ENCODE measurements at places on chromosomes 16 and 17.

DNA sequence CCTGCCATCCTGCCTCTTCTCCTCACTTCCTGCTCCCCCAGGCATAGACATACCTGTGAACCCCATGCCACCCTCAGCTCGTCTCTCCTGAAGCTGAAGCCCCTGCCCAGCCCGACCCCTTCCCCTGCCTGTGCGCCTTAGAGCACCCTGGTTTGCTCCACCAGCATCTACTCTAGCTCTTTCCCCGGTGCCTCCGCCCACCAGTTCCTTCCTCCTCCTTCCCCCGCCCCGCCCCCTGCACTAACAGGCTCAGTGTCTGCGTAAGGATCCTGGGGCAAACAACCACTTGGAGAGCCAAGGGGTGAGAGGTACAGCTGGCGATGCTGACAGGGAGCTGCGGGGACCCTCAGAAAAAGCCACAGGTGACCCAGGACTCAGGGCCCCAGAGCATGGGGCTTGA, 1.9 kb downstream of the GPR142 start:
- no peak for DNase-seq

DNA sequence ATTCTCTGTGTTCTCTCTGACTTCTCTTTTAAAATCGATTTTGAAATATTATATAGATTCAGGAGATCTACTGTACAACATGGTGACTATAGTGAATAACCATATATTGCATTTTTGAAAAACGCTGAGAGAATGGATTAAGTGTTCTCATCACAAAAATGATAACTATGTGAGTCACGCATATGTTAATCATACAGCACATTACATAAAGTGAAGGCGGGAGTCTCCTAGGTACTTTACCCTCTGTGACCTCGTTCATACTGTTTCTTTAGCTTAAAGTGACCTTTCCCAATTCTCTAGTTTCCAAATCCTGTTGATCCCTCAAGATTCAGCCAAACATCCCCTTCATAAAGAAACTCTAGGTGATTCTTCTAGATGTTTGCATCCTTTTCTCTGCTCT, 3.1 kb upstream of the KRTAP3-2 start:
- no peak for DNase-seq

DNA sequence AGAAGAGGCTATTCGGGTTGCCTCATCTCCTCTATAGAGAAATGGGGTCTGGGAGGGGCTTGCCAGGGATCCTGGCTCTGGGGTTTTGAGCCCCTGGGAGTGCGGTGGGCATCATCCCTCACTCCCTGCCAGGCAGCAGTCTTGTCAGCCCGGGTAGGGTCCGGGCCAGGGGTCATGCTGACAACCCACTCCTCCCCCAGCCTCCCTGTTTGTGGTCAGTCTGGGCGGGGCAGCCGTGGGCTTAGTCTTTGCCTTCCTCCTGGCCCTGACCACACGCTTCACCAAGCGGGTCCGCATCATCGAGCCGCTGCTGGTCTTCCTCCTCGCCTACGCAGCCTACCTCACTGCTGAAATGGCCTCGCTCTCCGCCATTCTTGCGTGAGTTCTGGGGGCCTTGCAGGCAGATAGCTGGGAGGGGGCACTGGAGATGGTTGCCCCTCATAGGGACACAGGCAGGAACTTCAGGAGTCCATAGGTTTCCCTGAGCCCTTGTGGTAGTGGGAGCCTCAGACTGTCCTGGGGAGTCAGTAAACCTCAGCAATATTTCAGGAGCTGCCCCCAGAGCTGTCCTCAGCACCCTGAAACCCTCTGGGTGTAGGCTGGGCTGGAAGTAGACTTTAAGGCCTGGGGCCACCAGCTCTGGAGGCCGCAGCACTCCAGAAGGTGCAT, 6.9 kb downstream of the SLC9A5 start:
- DNase-seq, result no peak

DNA sequence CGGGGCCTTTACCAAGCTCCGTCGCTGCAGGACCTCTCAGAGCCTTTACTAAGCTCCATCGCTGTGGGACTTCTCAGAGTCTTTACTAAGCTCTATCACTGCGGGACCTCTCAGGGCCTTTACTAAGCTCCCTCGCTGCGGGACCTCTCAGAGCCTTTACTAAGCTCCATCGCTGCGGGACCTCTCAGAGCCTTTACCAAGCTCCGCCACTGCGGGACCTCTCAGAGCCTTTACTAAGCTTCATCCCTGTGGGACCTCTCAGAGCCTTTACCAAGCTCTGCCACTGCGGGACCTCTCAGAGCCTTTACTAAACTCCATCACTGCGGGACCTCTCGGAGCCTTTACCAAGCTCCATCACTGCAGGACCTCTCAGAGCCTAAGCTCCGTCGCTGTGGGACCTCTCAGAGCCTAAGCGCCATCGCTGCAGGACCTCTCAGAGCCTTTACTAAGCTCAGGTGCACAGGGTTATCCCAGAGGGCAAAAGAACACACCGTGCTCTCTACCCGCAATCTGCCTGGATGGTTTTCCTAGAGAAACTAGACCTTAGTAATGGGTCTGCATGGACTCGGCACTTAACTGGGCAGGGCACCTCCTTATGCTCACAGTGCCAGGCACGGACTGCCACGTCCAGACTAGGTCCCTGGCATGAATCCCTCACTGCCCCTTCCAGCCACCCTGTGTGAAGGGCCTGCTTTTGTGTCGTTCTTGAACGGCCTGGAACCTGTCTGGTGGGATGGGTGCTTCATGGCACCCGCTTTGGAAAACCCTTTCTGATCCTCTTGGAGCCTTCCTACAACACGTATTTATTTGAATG, 69.2 kb upstream of the DOC2B start:
- peak; percentile 4 for DNase-seq

- DNase-seq, result peak; percentile 33
Observed at GRCh38 chr17:17712268-17712924, 31.1 kb downstream of the RAI1 start.

- DNase-seq, result no peak
Observed at GRCh38 chr16:55408661-55409060, 70.3 kb upstream of the MMP2 start.

GRCh38 chr16:10297341-10298006, 88.4 kb upstream of the ATF7IP2 start:
- no peak for DNase-seq

GRCh38 chr17:58822148-58823050, 66.7 kb downstream of the PPM1E start:
- DNase-seq, result no peak
